ENCODE measurements at places on chromosomes 6 and 20.

DNA sequence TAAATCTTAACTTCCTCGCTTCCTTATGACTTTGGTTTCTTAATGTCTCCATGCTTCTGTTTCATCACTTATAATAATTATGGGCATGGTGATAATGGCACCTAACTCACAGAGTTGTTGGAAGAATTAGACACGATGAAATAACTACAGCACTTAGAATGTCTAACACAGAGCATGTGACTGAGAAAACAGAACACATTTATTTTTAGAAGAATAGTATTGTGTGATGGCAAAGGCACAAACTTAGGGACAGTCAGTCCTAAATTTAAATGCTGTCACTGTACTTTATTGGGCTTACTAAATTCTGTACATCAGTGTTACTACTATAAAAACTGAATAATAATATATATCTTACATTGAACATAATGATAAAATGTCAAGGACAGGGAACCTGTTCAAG, 391.1 kb upstream of the JAG1 start:
- DNase-seq, result no peak

DNA sequence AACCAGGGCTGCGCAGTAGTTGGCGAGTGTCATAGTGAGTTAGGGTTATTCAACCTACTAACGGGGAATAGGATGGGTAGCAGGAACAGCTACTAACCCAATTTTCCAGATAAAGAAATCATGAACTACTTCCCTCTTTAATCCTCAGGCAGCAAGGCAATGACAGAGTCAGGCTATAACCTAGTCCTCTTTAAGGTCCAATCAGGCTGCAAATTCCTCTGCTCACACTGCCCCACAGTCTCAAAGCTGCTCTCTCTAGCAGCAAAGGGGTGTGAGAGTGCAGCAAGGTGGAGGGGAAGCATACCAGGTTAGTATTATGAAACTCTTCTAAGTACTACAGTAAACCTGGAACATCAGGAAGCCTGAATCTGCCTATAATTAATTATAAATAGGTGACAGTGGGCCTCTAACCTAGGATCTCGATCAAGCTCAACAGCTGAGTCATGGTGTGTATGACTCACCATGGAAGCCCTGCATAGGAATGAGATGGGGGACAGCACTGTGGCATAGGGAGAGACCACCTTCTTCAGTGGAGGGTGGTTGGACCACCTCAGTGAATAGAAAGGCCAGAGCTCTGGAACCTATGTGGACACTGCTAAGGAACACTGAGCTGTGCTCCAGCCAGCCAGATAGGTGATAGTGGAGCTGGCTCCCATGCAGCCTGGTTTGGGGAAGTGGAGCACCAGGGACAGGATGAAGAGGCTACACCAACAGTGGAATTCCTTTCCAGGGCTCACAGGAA, 7.9 kb downstream of the PEX6 start:
- DNase-seq, result peak; percentile 53

DNA sequence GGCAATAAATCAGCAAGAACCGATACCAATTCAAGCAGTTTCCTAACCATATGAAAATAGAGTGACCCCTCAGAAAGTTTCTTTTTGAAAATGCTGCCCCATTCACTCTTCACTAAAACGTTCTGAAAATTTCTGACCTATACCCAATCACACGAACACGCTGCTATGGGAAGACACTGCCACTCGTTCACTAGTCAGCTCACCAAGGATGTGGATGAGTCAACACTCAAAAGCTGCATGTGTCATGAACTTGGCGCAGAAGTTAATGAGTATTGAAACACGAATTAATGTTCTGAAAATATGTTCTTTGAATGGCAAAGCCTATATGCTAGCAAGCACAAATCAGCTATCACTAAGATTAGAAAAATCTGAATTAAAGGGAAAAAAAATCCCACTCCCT, 84.2 kb downstream of the PREP start:
- no peak for DNase-seq

DNA sequence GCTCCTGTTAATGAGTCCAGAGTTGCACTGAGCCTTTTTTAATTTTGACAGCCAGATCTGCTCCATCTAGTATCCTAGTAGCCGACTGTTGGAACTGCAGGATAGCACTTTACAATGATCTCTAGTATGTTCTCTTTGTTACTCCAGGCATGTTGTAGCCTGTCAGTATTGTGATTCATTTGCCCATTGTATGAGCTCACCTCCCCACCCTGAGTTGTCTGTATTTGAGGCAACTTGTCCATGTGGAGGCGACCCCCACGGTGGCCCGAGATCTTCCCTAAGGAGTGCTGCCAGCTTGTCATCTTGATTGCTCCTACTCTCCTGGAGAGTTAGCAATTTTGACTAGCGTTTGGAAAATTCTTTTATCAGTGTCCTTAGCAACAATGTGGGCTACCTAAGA, 67.2 kb downstream of the DHX35 start:
- DNase-seq, result no peak

DNA sequence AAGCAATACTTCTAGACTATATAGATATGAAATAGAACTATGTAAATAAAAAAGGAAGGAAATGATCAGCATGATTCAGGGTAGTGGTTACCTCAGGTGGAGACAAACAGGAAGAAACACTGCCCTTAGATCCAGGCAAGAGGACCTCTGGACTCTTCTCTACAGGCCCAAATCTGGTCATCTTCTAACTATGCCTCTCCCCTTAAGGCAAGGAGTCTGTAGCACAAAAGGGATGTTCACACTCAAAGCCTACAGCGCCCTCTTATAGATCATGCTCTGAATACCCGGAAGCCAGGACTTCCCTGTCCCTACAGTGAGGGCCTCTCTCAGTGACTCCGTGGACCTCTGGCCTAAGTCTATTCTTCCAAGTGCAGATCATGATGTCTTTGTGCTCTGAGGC, 30.4 kb upstream of the HIVEP2 start:
- no peak for DNase-seq

DNA sequence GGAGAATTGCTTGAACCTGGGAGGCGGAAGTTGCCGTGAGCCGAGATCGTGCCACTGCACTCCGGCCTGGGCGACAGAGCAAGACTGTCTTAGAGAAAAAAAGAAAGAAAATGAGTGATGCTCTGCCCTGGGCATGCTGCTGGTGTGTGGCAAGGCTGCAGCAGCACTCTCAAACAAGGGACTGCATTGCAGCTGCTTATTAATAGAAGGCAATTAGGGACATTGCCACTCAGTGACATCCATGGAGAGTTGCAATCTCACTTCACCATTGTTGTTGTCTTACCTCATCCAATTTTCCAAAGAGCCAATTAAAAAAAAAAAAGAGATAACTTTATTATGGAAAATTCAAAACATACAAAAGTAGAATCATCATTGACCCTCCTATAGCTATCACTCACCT, 131.1 kb downstream of the LRRC1 start:
- no peak for DNase-seq

DNA sequence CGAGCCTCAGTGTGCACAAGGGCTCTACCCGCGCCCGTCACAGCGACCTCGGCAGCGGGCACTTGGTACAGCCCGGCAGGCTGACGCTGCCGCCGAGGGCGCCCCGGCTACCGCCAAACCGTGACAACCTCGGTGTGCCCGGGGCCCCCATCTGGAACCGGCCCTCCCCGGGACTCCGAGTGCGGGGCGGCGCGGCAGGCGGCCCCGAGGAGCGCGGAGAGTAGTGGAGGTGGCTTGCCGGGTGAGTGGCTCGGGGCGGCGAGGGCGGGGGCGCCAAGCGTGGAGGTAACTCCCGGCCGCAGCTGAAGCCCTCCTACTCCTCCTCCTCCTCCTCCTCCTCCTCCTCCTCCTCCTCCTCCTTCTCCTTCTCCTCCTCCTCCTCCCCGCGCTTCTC, at the start of gene ISM1:
Gene ISM1, plus strand, starts transcription at position 371 of the 394 bp plus-strand sequence. CDS start 503 bp downstream, outside the sequence.
- DNase-seq, result peak; percentile 58

DNA sequence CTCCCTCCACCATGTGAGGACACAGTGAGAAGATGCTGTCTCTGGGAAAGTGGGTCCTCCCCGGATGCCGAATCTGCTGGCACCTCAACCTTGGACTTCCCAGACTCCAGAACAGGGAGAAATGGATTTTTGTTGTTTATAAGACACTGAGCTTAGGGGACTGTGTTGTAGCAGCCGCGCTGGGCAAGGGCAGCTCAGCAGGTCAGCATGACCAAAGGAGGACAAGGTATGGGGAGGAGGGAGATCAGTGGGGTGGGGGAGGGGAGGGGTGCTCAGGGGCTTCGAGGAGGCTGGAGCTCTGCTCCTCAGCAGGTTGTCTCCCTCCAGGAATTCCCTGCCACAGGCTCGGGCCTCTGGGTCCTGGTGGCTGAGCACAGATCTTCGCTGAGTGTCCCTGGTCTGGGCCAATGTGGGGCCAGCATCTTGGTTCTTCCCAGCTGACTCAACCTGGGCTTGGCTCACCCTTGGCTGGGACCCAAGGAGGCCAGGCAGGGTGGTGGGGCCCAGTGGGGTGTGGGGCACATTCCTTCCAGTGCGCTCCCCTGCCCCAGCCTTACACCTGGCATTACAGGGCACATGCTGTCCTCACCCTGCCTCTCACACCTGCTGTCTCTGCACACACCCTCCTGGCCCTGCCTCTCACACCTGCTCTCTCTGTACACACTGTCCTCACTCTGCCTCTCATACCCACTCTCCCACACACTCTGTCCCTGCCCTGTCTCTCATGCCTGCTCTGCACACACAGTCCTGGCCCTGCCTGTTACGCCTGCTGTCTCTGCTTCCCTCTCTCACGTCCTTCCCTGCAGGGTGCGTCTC, 107.3 kb downstream of the SYCP2 start:
- DNase-seq, result peak; percentile 78

DNA sequence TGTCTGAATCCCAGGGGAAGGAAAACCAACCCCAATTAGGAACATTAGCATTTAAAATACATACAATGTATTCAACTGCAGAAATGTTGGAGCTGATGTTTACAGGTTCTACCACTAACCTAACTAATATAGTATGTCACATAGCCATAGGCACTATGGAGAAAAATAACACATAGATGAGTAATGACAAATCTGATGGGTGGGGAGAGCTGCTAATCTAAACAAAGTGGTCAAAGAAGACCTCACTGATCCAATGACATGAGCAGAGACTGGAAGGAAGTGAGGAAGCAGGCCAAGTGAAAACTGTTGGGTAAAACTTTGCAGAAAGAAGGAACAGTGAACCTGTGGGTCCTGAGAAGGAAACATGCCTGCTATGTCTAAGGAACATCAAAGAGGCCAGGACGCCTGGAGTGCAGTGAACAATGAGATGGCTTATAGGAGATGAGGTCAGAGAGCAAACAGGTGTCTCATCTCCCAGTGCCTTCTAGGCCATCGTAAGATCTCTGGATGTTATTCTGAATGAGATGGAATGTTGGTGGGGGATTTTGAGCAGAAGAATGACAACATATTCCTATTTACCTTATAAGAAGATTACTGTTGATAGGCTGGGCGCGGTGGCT, 135.7 kb downstream of the ALDH8A1 start:
- DNase-seq, result no peak

DNA sequence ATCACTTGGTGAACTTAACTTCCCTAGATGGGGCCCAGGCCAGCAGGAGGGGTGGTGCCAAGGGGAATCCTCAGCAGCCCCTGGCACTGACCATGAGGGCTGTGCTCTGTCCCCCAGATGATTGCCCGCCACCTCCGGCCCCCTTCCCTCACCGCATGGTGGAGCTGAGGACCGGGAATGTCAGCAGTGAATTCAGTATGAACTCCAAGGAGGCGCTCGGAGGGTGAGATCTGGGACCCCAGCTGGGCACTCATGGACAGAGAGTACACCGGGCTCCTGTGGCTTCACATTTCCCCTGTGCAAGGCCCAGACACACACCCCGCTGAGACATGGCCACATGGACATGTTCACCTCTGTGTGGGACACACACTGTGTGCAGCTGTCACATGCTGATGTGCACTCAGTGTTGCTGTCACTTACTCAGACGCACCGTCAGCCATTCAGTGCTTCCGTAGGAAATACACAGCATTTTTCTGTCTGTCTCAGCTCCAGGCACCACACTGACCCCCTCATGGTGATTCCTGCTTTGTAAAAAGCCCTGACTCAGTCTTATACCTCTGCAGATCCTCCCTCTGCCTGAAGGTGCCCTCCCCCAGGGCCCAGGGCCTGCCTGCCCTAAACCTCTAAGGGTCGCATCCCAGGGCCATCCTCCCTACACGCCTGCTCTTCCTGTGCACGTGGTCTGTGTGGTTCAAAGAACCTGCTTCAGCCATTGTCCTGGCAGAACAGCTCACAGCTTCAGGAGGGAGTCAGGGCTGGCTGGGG, 4.4 kb downstream of the MYLK2 start:
- no peak for DNase-seq

DNA sequence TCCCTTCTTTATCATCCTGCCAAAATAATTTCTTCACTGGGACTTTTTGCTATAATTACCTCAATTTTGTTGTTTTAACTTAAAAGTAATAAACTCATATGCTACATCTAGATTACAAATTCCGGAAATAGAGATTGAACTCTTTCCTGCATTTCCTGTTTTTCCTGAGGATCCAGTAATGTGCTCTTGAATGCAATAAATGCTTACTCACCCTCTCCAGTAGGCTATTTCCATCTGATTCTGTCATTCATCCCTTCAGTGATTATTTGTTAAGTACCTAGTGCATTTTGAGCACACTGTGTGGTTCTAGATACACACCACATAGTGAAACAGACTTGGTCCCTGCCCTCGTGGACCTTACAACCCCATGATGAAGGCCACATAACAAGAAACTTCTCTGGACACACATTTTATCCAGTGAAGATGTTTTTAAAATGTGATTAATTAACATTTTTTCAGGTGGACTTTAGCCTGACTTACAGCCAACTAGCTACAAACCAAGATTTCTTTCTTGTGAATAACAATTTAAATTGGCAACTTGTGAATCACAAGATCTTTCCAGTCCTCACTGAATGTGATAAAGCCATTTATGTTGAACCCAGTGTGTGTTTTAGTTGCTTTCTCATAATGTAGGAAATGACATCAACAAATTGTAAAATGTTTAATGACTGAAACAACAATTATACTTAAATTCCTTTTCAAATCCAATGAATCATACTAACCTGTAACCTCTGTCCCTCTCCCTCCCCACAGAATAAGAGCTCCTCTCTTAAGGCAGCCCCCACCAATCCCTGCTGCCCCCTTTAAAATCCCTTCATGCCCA, 272.3 kb downstream of the KHDC1L start:
- peak; percentile 14 for DNase-seq

DNA sequence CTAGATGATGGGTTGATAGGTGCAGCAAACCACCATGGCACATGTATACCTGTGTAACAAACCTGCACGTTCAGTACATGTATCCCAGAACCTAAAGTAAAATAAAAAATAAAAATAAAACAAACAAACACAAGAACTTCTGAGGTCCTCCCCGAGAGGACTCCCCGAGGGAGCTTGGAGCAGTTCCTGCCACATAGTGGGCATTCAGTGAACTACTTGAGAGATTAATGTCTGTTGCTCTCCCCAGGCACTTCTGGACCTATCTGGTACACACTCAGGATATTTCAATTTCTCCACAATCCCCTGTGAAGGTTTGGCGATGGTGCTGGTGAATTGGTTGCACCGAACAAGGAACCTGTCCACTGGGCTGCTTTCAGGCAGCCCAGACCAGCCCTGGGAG, 311.2 kb downstream of the ESR1 start:
- no peak for DNase-seq

GRCh38 chr6:54717849-54718455, 128.6 kb upstream of the FAM83B start:
- DNase-seq, result peak; percentile 52

- DNase-seq, result no peak
These were observed 3.5 kb downstream of the FKBP1C start for GRCh38 chr6:63214816-63215215.

All from urothelium cell line (cell line).